ENCODE measurements at places on chromosomes 16 and 17.

DNA sequence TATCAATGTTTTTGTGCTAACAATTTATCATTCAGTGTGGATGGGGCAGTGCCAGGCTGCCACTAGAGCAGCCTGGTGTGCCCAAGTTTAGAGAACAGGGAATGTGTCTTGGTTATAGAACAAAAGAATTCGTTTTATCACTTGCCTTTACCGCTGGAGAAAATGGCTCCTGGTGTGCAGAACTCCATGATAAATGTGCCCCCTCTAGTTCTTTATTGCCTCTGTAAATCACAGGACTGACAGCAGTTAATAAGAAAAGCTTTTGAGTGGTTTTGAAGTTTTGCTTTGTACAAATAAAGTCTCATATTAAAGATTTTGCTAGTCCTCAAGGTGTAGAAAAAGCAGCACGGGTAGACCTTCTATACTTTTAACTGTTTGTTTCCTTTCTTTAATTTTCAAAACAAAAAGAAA is 28.2 kb upstream of the PSMD7 start:
- DNase-seq, result no peak

DNA sequence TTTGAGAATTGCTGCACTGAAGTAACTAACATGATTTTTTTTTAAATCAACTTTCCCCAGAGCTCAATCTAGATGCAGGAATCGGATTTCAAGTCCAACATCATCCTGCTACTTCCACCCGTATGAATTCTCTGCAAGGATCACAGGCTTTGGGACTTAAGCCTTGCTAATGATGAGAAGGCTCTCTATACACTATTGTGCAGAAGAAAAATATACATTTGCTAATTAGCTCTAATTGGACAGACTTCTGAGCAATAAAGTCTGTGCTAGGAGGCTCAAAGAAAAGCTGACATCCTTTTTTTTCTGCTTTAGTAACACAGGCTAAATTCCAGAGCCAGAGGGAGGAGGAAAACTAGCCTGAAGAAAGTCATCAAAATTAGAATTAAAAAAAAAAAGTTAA is 433.6 kb downstream of the PMP22 start:
- no peak for DNase-seq

GRCh38 chr17:81551458-81552243 is 502 bp downstream of the FAAP100 start:
- no peak for DNase-seq

DNA sequence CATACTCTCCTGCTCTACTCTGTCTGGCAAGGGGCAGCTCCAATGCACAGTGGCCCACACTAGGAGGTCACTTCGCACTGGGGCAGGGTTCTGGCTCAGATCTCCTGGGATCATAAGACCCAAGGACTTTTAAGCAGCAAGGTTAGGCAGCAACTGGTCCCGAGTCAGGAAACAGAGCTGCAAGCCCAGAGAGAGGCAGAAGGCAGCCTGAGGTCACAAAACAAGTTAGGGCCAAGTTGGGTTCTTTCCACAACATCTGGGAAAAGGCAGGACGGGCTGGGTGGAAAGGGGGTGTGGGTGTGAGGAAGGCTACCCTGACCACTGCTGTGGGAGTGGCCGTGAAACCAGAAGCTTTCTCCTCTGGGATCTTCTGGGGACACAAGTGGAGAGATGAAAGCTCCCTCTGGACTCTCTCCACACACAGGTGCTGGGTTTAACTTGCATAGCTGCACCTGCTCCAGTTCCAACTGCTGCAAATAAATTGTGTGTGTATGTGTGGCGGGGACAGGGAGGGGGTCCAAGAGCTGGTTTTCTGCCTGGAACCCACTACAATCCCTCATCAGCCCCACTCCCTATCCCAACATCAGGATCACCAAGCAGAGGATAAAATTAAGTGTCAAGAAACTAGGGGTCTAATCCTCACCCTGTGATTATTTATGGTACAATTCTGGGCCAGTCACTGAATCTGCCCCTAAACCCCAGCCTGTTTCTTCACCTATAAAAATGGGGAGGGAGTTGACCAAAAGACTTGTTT is 8.0 kb upstream of the TSPOAP1 start:
- DNase-seq, result no peak

GRCh38 chr17:76575570-76575969 is 10.1 kb downstream of the ST6GALNAC2 start:
- DNase-seq, result no peak

DNA sequence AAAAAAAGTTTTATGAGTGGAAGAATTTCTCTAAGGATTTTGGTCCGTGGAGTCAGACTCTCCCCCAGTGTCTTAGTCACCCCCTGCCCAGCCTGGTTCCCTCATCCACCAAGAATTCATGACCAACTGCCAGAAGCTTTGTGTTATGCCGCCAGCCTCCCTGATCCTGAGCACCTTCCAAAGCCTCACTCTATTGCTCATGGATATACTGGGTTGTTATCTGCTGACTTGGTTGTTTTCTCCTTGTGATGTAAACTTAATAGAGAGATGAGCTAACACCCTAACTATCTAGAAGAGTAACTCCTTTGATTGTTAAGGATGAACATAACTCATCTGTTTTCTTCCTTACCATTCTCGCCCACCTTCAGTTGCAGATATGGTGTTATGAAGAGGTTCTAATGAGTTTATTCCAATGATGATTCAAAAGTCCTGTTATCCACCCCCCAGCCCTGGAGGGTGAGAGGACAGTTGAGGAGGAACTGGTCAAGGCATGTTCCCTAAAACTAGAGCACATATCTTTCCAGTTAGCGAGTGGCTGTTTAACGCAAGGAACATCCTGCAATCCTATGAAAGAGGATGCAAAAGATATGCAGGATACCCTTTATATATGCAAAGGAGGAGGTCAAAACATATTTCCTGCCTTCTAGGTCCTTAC is 1.5 kb upstream of the PSMD3 start:
- no peak for DNase-seq
